ENCODE measurements at places on chromosomes 3 and 15. TPM values are rescaled to one million over a fixed set of nuclear protein-coding genes. Genes with fewer than 3 reads are reported as not detected.

GRCh38 chr15:92000709-92001108, 147.2 kb downstream of the SLCO3A1 start:
- H3K4me3 ChIP-seq = no peak overlapping the region
- H3K4me1 ChIP-seq = no peaks in the 10 kb centered on the region
- DNase-seq = no peak
- no peaks in the 10 kb centered on the region for H3K36me3 ChIP-seq
- H3K27me3 ChIP-seq = no peaks in the 10 kb centered on the region

DNA sequence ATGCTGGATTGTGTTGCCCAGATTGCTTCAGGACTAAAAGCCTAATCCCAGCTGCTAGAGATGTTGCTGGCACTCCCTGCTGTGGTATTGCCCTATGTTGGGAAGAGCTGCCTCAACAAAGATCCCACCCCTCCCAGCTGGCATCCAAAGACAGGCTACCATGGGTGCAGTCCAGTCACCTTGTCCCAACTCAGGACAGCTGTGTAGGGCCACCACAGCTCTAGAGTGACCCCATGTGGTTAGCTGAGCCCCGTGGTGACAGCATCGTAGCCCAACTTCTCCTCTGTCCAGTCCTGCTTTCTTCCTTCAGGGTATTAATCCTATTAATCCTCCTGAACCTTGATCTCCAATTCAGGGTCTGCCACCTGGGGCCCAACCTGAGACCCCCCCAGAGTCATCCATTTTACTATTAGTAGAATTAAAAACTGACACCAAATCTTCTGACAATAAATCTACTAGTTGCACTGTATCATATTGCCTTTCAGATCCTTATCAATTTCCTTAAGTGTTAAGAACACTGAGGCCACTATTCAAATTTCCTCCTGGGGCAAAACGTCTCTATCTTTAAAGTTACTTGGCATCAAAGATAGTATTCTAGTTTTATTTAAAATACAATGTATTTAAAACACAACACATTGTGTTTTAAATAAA, 83.5 kb downstream of the AQP9 start:
- DNase-seq = no peak
- H3K4me3 ChIP-seq = no peak overlapping the region
- H3K4me1 ChIP-seq = no peaks in the 10 kb centered on the region

GRCh38 chr3:119620899-119621298, 23.2 kb downstream of the PLA1A start:
- no peaks in the 10 kb centered on the region for H3K36me3 ChIP-seq
- no peak overlapping the region for H3K4me3 ChIP-seq
- H3K27ac ChIP-seq = no peak overlapping the region

DNA sequence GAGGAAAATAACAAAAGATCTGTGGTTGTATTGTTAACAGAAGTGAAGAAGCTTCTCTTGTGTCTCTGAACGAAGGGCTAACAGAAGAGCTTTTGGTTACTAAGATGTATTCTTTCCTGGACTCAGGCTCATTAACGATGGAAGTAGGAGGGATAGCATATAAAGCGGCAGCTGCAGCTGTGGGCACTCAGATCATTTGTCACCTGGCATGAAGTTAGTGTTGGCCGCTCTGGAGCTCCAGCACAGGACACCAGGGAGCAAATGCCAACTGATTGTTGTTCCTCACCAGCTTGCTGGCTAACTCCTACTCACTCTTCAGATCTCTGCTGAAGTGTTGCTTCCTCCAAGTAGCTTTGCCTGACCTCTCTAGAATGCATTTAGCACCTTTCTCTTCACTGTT, 15.5 kb upstream of the SLITRK3 start:
- H3K27me3 ChIP-seq = no peaks in the 10 kb centered on the region
- no peaks in the 10 kb centered on the region for H3K36me3 ChIP-seq
- no peak overlapping the region for H3K4me3 ChIP-seq
- no peaks in the 10 kb centered on the region for H3K4me1 ChIP-seq
- H3K27ac ChIP-seq = no peak overlapping the region

- H3K27ac ChIP-seq = no peak overlapping the region
- H3K27me3 ChIP-seq = no peaks in the 10 kb centered on the region
- DNase-seq = no peak
Measured at GRCh38 chr3:46184469-46184868, 23.6 kb downstream of the CCR1 start.

GRCh38 chr3:195133013-195133412, 137.9 kb downstream of the XXYLT1 start:
- H3K4me1 ChIP-seq = no peaks in the 10 kb centered on the region
- H3K27me3 ChIP-seq = no peaks in the 10 kb centered on the region
- DNase-seq = no peak
- no peaks in the 10 kb centered on the region for H3K36me3 ChIP-seq

GRCh38 chr3:130779486-130779885, 32.9 kb upstream of the PIK3R4 start:
- no peak overlapping the region for H3K4me3 ChIP-seq
- no peaks in the 10 kb centered on the region for H3K4me1 ChIP-seq
- no peak overlapping the region for H3K27ac ChIP-seq
- H3K36me3 ChIP-seq = no peaks in the 10 kb centered on the region

GRCh38 chr15:101394654-101395053, 94.9 kb downstream of the PCSK6 start:
- H3K27ac ChIP-seq = no peak overlapping the region
- no peaks in the 10 kb centered on the region for H3K36me3 ChIP-seq
- no peaks in the 10 kb centered on the region for H3K4me1 ChIP-seq
- no peaks in the 10 kb centered on the region for H3K27me3 ChIP-seq
- DNase-seq = no peak

- no peaks in the 10 kb centered on the region for H3K36me3 ChIP-seq
- H3K4me3 ChIP-seq = peak overlapping the region; percentile 74
- DNase-seq = no peak
- H3K4me1 ChIP-seq = peaks cover 3% of the 10 kb centered on the region
Measured at GRCh38 chr3:123202451-123202850, 708 bp downstream of the SEC22A start.

DNA sequence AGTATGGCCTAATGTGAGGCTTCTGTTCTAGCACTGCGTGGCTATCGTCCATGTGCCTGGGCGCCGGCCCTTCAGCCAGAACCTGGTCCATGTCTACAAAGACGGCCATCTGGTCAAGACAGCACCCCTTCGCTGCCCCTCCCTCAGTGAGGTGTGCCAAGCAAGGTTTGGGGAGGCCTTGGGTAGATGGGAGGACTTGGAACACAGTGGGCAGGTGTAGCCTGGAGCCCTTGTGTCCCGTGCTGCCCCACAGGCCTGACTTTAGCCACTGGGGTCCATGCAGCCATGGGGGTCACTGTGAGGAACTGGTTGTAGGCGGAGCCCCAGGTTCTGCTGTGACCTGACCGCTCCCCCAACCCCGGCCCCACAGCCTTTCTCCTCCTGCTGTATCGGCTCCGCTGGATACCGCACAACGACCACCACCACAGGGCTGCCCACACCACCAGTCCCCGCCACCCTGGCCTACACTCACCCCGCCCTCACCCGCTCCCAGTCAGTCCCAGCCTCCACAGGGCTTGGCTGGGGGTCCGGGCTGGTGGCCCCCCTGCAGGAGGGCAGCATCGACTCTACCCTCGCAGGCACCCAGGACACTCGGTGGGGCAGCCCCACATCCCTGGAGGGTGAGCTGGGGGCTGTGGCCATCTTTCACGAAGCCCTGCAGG, 16.6 kb downstream of the NBEAL2 start:
- DNase-seq = no peak
- H3K27ac ChIP-seq = no peak overlapping the region
- H3K4me3 ChIP-seq = no peak overlapping the region
- H3K4me1 ChIP-seq = no peaks in the 10 kb centered on the region
- peaks cover 13% of the 10 kb centered on the region for H3K36me3 ChIP-seq

- H3K4me3 ChIP-seq = no peak overlapping the region
- H3K36me3 ChIP-seq = no peaks in the 10 kb centered on the region
- no peaks in the 10 kb centered on the region for H3K4me1 ChIP-seq
- H3K27me3 ChIP-seq = no peaks in the 10 kb centered on the region
Measured at GRCh38 chr3:140166861-140167599, 232.0 kb downstream of the CLSTN2 start.

- peak overlapping the region; percentile 63 for H3K27ac ChIP-seq
- DNase-seq = no peak
- H3K36me3 ChIP-seq = peaks cover 35% of the 10 kb centered on the region
Measured at GRCh38 chr15:78879517-78880241, 7.0 kb downstream of the MORF4L1 start.

- peaks cover 43% of the 10 kb centered on the region for H3K36me3 ChIP-seq
- no peak overlapping the region for H3K27ac ChIP-seq
- DNase-seq = no peak
- H3K4me1 ChIP-seq = no peaks in the 10 kb centered on the region
- no peak overlapping the region for H3K4me3 ChIP-seq
- no peaks in the 10 kb centered on the region for H3K27me3 ChIP-seq
Measured at GRCh38 chr15:62711691-62712454, 330.7 kb upstream of the TPM1 start.

DNA sequence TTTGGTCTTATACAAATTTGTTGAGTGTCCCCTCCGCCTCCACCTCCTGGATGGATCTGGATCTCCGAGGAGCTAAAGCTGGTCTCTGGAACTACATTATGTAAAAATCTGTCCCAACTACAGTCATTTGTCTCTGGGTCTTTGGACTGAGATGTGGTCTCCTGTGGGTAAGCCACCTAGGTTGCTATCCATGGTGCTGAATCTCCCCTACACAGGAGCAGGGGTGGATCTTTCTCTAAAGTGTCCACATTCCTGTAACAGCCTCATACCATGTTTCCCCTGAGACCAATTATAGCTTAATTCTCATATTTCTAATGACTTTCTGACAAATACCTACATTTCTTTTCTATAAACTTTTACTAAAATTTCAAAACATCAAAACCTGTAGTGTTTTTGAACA, 625.8 kb downstream of the TAFA4 start:
- H3K4me3 ChIP-seq = no peak overlapping the region
- DNase-seq = no peak
- no peak overlapping the region for H3K27ac ChIP-seq

SLC27A2 gene
- not detected for total RNA-seq

DNA sequence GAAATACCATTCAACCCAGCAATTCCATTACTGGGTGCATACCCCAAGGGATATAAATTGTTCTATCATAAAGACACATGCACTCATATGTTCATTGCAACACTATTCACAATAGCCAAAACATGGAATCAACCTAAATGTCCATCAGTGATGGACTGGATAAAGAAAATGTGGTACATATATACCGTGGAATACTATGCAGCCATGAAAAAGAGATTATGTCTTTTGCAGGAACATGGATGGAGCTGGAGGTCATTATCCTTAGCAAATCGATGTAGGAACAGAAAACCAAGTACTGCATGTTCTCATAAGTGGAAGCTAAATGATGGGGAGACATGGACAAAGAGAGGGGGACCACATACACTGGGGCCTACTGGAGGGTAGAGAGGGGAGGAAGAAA, 5.5 kb upstream of the MYRIP start:
- no peak overlapping the region for H3K4me3 ChIP-seq
- H3K36me3 ChIP-seq = no peaks in the 10 kb centered on the region
- H3K27ac ChIP-seq = no peak overlapping the region
- no peak for DNase-seq

DNA sequence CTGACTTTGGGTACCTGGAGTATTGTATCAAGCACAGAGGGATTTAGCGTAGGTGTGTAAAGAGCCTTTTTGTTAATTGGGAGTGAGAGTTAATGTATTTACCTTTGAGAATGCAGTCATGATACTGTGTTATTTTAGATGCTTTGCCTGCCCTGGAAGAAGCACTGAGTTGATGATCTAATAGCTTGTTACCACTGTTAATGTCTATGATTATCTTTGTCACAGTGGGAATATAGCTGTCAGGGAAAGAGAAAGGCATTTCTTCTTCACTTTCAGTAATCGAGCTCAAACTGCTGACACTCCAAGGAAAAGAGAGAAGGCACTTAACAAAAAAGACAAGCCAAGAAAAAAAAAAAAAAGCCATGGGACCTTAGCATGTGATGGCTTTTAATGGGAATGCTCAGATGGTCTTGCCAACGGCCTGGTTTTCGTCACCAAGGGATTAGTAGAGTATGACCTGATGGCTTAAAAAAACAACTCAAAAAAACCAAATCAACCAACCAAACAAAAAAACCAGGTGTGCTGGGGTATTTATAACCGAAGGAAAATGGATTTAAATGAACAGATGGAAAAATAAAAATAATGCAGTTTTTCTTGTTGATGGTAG, 387.4 kb downstream of the PTPRG start:
- H3K4me3 ChIP-seq = no peak overlapping the region
- no peaks in the 10 kb centered on the region for H3K4me1 ChIP-seq
- no peaks in the 10 kb centered on the region for H3K27me3 ChIP-seq
- DNase-seq = no peak
- no peaks in the 10 kb centered on the region for H3K36me3 ChIP-seq

DNA sequence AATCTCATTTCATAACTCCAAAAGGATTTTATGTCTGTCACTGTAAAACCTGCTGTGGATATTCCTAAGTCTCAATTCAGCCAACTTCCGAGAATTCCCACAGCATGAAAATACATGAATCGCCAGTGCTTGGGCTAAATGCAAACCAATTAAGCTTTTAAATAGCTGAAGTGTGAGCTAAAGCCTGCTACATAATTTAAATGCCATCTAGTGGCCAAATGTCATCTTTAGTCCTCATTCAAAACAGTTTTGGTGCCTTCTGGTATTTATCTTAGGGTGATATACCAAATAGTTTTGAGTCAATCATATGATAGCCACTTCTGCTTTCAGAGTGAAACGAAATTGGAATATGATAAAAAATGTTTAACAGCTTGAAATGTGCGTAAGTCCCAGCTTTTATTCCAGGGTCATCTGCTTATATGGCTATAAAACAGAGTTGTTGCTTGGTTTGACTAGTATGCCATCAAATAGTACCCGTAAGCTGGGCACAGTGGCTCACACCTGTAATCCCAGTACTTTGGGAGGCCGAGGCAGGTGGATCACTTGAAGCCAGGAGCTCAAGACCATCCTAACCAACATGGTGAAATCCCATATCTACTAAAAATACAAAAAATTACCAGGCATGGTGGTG, 41.8 kb upstream of the CCNL1 start:
- H3K36me3 ChIP-seq = no peaks in the 10 kb centered on the region
- H3K4me3 ChIP-seq = no peak overlapping the region
- H3K4me1 ChIP-seq = no peaks in the 10 kb centered on the region
- H3K27ac ChIP-seq = no peak overlapping the region

LIPH gene
- total RNA-seq = 6.9 TPM

GRCh38 chr15:36898536-36899126, 201.7 kb downstream of the MEIS2 start:
- H3K4me1 ChIP-seq = no peaks in the 10 kb centered on the region
- H3K4me3 ChIP-seq = no peak overlapping the region
- no peak for DNase-seq
- peaks cover 26% of the 10 kb centered on the region for H3K36me3 ChIP-seq
